ENCODE measurements at places on chromosomes 12 and 14.
A peak's percentile ranks its signal among the peaks of the same experiment; 100 is the strongest.

GRCh38 chr14:42884100-42884499, 1277.4 kb downstream of the LRFN5 start:
- peak; percentile 79 for DNase-seq

GRCh38 chr12:108699955-108700563, 31.3 kb downstream of the CORO1C start:
- DNase-seq = no peak

DNA sequence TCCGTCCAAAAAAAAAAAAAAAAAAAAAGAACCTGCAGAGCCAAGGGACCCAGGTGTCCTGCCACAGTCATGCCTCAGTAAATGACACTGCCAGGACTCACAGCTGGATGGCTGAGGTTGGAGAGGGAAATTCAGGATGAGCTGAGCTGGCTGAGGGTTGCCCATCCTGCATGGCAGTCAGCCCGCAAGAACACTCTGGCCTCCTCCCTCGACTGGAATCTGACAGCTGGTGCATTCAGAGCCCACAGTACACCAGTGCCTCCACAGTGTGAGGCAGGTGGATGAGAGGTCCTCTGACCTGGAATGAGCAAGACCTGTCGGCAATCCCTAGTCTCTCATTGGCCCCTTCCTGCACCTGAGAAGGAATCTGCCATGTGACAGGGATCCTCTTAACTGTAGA, 74.4 kb upstream of the GPR68 start:
- no peak for DNase-seq

DNA sequence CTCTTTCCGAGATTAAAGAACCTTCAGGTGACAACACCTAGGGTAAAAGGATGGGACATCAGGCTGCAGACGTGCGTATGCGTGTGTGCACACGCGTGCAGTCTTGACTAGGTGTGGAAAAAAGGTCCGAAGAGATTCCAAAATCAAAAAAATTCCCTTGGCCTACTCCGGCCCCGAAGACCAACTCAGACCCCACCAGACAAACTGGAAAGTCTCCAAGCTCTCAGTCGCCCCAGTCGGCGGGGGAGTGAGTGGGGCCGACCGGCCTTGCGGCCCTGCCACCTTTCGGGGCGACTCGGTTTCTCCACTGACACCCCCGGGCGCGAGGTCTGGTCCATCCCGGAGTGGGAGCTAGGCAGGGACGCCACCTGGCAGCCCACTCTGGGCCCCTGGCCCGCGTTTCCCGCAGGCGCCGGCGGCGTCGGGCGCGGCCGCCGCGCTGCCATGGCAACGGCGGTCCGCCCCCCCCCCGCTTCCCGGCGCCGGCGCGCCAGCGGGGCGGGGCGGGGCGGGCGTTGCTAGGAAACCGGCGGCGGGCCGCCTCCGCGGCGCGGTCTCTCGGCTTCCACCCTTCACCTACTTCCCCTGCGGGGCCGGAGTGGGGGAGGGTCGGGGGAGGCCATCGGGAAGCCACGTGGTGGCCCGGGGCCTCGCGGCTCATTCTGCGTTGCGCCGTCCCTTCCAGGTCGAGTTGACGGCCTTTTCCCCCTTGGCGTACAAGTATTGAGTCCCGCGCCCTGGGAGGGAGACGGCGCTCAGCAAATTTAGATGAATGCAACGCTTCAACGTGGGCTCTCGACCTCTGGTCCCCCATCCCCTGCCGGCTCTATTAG, 253.1 kb downstream of the EFCAB11 start:
- DNase-seq = no peak

DNA sequence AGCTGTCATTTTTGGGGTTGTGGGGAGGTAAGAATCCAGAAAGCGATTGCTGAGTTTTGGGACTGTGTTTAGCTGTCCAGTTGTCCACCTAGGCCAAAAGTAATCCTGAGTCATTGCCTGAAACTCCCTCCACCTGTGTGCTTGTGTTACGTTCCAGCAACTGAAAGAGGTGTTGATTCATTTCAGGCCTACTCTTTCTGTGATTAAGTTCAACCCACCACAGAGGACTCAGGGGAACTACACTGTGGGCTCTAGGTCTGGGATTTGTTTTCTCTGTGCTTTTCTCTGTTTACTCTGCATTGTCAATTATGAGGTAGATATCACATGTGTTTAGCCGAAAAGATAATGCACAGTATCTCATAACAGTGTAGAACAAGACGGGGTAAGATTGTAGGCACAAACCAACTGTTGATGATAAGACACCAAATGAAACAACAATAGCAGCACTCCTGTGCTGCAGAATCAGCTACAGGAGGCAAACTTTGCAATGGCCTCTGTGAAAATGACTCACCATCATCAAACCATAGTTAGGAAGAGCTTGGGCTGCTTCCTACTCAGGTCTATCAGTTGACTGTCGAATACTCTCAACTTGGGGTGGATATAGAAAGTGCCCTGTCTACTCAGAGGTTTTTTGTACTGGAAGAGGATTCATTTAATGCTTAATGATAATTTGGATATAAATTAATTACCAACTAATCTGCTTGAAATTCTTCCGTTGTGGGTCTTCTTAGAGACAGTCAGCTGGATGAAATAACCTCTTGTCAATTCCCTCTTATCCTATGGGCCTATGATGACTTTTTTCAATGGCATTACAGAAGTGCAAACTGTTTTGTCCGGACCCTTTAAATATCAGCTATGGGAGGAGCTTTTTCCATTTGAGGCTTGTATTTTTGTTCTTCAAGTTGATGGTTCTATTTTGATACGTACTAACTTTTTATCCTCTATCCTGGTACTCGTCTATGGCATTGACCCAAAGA, 385.9 kb downstream of the BMP4 start:
- no peak for DNase-seq

GRCh38 chr14:92600318-92601053, 86.9 kb downstream of the RIN3 start:
- DNase-seq = peak; percentile 62

All from skeletal muscle cell (primary cell).